ENCODE measurements at places on chromosomes 13 and 19.

GRCh38 chr13:111893607-111894443 lies 173.1 kb upstream of the SOX1 start:
- no peak for DNase-seq

DNA sequence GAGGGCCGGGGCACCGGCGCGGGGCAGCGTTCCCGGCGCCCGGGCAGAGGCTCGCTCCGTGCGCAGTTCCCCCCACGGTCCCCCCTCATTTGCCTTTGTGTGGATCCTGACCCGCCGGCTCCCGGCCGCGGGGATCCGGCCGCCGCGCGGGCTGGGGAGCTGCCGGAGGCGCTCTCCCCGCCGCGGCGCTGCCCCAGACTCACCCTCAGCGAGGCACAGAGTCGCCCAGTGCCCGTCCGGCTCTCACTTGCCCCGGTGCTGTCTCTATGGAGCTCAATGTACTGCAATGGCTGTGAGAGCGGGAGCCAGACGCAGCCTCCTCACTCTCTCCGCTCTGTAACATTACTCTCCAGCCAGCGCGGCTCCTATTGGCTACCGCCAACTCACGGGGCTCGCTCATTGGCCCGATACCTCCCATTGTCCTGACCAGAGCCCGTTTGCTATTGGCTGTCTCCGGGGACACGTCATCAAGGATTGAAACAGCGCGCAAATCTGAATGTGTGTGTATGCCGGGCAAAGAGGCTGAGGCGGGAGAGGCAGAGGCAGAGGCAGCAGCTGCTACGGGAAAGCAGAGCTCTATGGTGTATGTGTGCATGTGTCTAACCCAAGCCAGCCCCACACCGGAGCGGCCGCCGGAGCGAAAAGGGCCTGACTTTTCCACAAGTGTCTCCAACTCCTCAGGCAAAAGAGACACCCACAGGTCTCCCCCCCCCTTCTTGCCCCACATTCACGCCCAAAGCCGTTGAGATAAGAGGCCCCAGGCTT lies at the start of gene HMGB1:
HMGB1 (minus strand) TSS at position 344 of the 765 bp plus-strand sequence. CDS start 2,256 bp downstream, outside the sequence.
- DNase-seq = peak; percentile 99

- no peak for DNase-seq
Measured at GRCh38 chr13:39867807-39868206, 212.3 kb downstream of the COG6 start.

DNA sequence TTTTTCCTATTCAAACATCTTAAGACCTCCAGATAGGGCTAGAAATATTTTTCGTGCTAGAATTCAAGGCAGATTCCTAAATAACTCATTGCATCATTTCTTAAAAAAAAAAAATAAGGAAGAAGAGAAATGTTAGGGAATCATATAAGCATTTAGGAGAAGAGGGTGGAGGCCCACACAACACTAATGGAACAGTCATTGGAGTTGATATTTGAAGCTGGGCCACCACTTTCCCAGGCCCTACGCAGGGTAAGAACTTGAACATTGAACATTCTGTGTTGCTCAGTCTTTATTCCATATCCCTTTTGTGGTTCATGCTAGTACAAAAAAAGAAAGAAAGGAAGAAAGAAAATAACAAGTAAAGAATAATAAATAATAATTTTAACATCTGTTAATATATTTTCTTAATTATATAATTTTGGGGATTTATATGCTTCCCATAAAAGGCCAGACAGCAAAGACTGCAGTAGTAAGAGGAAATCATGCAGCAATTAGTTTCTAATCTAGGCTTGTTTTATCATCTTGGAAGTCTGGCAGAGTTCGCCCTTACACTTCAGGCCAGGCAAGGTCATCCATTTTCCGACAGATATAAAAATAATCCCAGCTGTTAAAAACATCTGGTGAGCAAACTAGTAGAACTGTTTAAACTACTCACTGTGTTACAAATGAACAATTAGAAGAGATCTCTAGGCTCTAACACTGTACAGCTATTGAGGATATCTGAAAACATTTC lies 127.7 kb downstream of the FRY start:
- DNase-seq = no peak

DNA sequence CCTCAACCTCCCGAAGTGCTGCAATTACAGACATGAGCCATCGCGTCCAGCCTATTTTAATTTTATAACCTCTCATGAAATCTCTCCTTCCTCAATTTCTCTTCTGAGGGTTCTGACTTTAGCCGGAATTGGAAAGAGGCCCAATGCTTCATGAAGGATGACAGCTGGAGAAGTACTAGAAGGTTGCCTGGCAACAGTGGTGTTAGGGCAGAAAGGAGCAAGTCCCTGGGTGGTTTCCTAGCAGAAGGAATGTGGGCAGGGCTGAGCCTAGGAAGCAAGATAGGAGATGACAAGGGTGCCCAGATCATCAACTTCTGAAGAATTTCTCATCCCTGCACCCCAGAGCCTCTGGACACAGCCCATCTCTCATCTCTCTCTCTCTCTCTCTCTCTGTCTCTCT lies 25.8 kb downstream of the CACNG6 start:
- no peak for DNase-seq

GRCh38 chr13:20400774-20401173 lies 124.9 kb downstream of the CRYL1 start:
- DNase-seq = no peak

GRCh38 chr13:91154558-91155353 lies 192.7 kb upstream of the MIR17HG start:
- DNase-seq = no peak

DNA sequence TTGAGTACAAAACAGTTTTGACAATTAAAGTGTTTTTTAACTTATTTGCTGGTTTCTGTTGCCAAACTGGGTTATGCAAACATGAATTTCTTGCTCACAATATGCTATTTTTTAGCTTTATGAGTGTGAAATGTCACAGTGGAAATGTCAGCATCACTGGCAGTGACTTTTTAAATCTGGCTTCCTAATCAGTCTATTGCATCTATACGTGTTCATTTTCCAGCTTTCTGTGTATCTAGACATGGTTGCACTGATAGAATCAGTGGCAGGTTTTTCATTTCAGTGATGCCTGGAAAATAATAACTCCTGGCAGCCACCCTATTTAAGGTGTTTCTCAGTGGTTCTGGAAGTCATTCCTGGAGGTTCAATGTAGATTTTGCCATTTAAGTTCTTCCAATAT lies 146.7 kb downstream of the SLITRK6 start:
- no peak for DNase-seq

Measured in urinary bladder (tissue), 4 donors.